ENCODE measurements at places on chromosomes 5 and 9.

GRCh38 chr9:131876486-131876885 is 136.6 kb upstream of the RAPGEF1 start:
- H3K4me3 ChIP-seq: no peak overlapping the region
- no peak overlapping the region for H3K27ac ChIP-seq
- peaks cover 40% of the 10 kb centered on the region for H3K36me3 ChIP-seq
- H3K4me1 ChIP-seq: no peaks in the 10 kb centered on the region
- DNase-seq: no peak

GRCh38 chr5:33308586-33308985 is 132.2 kb upstream of the TARS1 start:
- H3K4me3 ChIP-seq: no peak overlapping the region
- H3K27ac ChIP-seq: no peak overlapping the region
- H3K27me3 ChIP-seq: no peaks in the 10 kb centered on the region
- no peaks in the 10 kb centered on the region for H3K36me3 ChIP-seq

DNA sequence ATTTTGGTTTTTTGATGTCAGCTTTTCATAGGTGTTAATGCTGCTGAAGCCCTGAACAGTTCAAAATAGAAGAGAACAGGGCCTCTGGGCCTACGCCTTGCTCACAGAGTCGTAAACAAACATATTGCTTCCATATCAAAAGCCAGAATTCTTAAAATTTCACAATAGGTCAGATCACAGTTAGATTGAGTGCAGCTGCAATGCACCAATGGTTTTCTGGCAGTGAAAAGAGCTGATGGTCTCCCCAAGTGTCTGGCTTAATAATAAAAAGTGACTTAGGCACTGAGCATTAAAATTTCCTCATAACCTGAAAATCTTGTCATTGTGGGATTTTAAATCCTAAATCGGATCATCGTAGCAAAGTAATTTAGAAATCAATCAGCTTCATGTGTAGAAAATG is 493.0 kb downstream of the CAAP1 start:
- H3K4me1 ChIP-seq: no peaks in the 10 kb centered on the region
- H3K4me3 ChIP-seq: no peak overlapping the region
- DNase-seq: no peak
- H3K27ac ChIP-seq: no peak overlapping the region

GRCh38 chr5:73436535-73437100 is 12.0 kb downstream of the FOXD1 start:
- peaks cover 19% of the 10 kb centered on the region for H3K4me1 ChIP-seq
- peak overlapping the region; percentile 30 for H3K4me3 ChIP-seq
- DNase-seq: peak; percentile 48
- no peak overlapping the region for H3K27ac ChIP-seq

DNA sequence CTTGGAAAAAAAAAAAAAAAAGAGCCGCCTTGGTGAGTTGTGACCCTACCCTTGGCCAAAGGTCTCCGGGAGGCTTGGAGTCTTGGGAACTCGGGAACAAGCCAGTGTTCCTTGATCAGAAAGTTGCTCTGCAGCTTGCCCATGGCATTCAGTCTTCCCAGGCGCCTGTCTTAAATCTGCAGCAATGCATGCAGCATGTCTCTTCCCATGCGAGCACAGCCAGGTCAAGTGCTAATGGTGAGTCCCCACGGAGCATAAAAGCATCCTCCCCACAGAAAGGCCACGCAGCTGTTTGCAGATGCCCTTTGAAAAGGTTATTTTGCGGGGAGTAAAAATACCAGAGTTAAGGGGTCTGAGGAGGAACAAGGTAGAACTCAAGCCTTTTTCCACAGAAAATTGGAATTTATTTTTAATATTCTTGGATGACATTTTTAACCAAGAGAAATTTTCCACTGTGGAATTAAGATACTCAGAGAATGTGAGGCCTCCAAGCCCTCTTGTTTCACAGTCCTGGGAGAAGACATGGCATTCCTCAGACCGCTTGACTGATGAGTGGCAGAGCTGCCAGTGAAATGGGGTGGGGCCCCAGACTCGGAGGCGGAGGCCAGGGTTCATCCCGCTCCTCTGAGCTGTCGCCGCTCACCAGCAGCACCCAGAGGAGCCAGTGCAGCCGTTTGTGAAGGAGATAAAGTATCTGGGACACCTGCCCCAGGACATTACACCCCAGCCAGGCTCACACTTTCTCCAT is 81.6 kb downstream of the CYFIP2 start:
- H3K4me3 ChIP-seq: no peak overlapping the region
- H3K27me3 ChIP-seq: no peaks in the 10 kb centered on the region
- H3K36me3 ChIP-seq: no peaks in the 10 kb centered on the region
- H3K27ac ChIP-seq: no peak overlapping the region
- no peaks in the 10 kb centered on the region for H3K4me1 ChIP-seq

DNA sequence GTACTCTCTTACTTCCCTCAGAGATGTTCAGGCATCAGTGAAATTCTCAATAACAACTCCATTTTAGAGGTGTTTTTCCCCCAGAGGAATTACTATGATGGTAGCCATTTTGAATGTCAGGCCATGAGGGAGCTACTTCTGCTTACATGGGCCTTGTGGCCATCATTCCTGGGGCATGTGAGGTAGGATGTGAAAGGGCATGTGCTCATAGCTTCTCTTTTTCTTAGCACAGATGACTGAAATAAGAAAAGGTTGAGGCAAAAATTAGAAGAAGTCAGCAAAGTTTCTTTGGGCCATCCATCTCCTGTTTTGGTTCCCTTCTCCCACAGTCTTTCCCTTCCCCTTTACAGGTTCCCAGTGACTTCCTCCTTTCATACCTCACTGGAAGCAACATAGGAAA is 68.8 kb downstream of the FEM1C start:
- H3K27me3 ChIP-seq: no peaks in the 10 kb centered on the region
- no peak overlapping the region for H3K27ac ChIP-seq
- H3K4me1 ChIP-seq: no peaks in the 10 kb centered on the region
- no peaks in the 10 kb centered on the region for H3K36me3 ChIP-seq
- no peak for DNase-seq

DNA sequence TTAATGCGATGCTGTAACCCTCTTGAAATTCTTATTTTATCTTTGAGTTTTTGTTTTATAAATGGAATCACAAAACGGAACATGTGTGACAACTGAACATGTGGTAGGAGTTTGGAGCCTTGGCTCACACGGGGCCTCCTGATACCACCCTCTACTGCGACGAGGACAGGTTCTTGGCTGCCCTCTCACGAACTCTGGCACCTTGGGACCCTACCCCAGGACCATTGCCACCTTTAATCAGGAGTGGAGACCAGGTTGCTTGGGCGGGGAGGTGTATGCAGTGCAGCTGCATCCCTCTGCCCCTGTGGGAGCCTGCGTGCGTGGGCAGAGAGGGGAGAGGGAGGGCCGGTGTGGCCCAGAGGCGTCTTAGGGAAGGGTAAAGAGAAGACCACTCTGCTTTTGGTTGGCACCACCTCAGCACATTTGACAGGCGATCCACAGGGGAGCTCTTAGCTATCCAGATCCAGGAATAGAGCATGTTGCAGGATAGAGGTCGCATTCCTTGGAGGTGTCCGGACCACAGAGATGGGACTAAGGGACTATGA is 753.9 kb upstream of the PTPRD start:
- no peaks in the 10 kb centered on the region for H3K36me3 ChIP-seq
- no peak overlapping the region for H3K27ac ChIP-seq
- no peaks in the 10 kb centered on the region for H3K4me1 ChIP-seq
- H3K27me3 ChIP-seq: no peaks in the 10 kb centered on the region
- DNase-seq: no peak
- H3K4me3 ChIP-seq: no peak overlapping the region
